Activated naive CD8-positive, alpha-beta T cell treated with anti-CD3 and anti-CD28 coated beads for 36 hours (primary cell): ENCODE measurements at places on chromosomes 3 and 15.
A peak's percentile ranks its signal among the peaks of the same experiment; 100 is the strongest.

- no peak for DNase-seq
- no peak overlapping the region for H3K27ac ChIP-seq
- no peaks in the 10 kb centered on the region for H3K36me3 ChIP-seq
- H3K4me3 ChIP-seq: no peak overlapping the region
Measured at GRCh38 chr15:66735909-66736305, 33.9 kb downstream of the SMAD6 start.

- no peak overlapping the region for H3K27ac ChIP-seq
- peaks cover 82% of the 10 kb centered on the region for H3K27me3 ChIP-seq
- peaks cover 15% of the 10 kb centered on the region for H3K4me1 ChIP-seq
- H3K36me3 ChIP-seq: no peaks in the 10 kb centered on the region
- peak overlapping the region; percentile 58 for H3K4me3 ChIP-seq
Measured at GRCh38 chr3:99637368-99638111, 854 bp upstream of the COL8A1 start.

GRCh38 chr15:88655103-88655553 is 16.3 kb downstream of the ISG20 start:
- H3K4me3 ChIP-seq: no peak overlapping the region
- H3K27ac ChIP-seq: peak overlapping the region; percentile 68
- H3K27me3 ChIP-seq: no peaks in the 10 kb centered on the region
- no peak for DNase-seq
- peaks cover 16% of the 10 kb centered on the region for H3K36me3 ChIP-seq

DNA sequence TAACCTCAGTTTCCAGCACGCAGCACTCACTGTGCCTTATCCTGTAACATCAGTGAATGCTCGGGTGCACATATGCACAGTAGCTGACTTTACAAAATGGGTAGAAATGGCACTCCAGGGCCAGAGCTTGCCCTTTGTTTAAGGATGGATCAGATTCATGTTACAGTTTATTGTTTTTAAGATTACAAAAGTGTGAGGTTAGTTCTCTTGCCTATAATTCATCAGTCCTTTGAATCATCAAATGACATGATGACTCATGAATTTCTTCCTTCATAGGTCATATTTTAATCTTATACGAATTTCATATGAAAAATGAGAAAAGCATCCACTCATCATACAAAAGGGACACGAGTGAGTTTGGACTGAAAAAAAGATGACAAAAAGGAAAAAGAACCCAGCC is 545.3 kb downstream of the GBE1 start:
- H3K4me1 ChIP-seq: no peaks in the 10 kb centered on the region
- H3K36me3 ChIP-seq: no peaks in the 10 kb centered on the region
- H3K27ac ChIP-seq: no peak overlapping the region
- no peaks in the 10 kb centered on the region for H3K27me3 ChIP-seq

- DNase-seq: no peak
- H3K27ac ChIP-seq: no peak overlapping the region
- no peak overlapping the region for H3K4me3 ChIP-seq
- no peaks in the 10 kb centered on the region for H3K36me3 ChIP-seq
- no peaks in the 10 kb centered on the region for H3K4me1 ChIP-seq
Measured at GRCh38 chr3:179840985-179841384, 188.1 kb downstream of the USP13 start.

DNA sequence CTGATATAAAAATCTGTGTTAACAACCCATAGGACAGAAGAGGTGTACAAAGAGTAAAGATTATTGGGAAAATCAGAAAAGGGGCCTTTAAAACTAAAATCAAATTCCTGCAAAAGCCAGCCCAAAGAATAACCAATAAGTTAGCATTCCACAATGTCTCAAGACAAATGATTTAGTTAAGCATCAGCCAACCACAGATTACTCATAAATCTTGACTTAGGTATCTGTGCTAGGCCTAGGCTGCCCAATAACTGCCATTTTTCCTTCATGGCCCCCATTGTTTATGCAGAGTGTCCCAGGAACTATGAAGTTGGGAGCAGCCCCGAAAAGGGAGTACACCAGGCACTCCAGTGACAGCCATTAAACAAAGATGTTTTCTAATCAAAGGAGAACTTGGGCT is 7.4 kb downstream of the TRANK1 start:
- peaks cover 1% of the 10 kb centered on the region for H3K36me3 ChIP-seq
- H3K4me3 ChIP-seq: no peak overlapping the region
- no peaks in the 10 kb centered on the region for H3K27me3 ChIP-seq
- no peak overlapping the region for H3K27ac ChIP-seq

GRCh38 chr3:4900298-4900697 is 78.9 kb upstream of the BHLHE40 start:
- no peaks in the 10 kb centered on the region for H3K27me3 ChIP-seq
- no peak overlapping the region for H3K4me3 ChIP-seq
- peaks cover 3% of the 10 kb centered on the region for H3K36me3 ChIP-seq
- no peak for DNase-seq
- peaks cover 47% of the 10 kb centered on the region for H3K4me1 ChIP-seq

GRCh38 chr15:44101286-44101685 is 93.8 kb downstream of the FRMD5 start:
- no peak overlapping the region for H3K4me3 ChIP-seq
- peaks cover 8% of the 10 kb centered on the region for H3K27me3 ChIP-seq
- DNase-seq: no peak

DNA sequence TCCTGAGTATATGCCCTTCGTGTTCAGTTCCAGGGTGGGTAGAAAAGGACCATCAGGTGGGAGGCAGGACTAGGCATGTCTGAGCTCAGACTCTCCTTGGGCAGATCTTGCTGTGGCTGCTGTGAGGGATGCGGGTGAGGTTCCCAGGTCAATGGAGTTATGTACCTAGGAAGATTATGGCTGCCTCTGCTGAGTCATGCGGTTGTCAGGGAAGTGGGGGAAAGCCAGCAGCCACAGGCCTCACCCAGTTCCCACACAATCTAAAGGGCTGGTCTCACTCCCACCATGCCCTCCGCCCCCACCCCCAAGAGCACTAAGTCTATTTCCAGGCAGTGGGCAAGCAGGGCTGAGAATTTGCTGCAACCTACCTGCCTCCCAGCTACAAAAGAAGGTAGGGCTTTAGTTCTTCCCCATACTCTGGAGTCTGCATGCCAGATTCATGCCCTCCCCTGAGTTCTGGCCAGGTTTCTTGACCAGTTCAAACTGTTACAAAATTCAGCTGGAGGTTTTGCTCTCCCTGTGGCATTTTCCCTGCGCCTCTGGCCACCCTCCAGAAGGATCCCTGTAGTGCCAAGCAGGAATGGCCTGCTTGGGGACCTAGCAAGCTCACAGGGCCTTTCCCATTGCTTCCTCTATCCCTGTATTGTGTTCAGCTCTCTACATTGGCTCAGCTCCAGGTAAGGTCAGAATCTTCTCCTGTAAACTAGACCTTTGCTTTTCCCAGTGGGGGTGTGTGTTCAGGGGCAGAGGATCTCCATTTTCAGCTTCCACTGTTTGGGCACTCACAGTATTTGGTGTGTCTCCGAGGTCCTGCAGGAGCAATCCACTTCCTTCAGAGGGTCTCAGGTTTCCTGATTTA is 12.7 kb upstream of the TMCO5A start:
- no peaks in the 10 kb centered on the region for H3K4me1 ChIP-seq
- no peak overlapping the region for H3K27ac ChIP-seq
- peaks cover 9% of the 10 kb centered on the region for H3K27me3 ChIP-seq
- DNase-seq: no peak

- no peaks in the 10 kb centered on the region for H3K27me3 ChIP-seq
- H3K4me3 ChIP-seq: peak overlapping the region; percentile 62
- H3K4me1 ChIP-seq: peaks cover 37% of the 10 kb centered on the region
- H3K27ac ChIP-seq: peak overlapping the region; percentile 58
- no peak for DNase-seq
- H3K36me3 ChIP-seq: peaks cover 32% of the 10 kb centered on the region
Measured at GRCh38 chr15:34984889-34985630, 3.0 kb downstream of the ZNF770 start.

DNA sequence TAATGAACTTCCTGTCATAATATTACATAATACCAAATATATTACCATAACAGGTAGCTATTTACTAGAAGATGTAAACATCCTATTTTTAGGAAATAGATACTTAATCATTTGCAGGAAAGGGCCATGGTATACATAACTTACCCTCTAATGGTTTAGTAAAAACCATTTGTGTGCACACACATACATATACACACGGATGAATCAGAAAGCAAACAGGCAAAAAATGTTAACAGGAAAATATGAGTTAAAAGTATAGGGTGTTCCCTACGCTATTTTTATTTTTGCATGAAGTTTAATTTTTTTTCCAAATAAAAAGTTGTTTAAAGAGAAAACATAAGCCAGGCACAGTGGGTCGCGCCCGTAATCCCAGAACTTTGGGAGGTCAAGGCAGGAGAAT is 34.6 kb downstream of the FAM174B start:
- no peaks in the 10 kb centered on the region for H3K27me3 ChIP-seq
- H3K4me1 ChIP-seq: peaks cover 9% of the 10 kb centered on the region
- peaks cover 2% of the 10 kb centered on the region for H3K36me3 ChIP-seq
